Liver (tissue), 10 donors: ENCODE measurements at places on chromosomes 12 and 14.

DNA sequence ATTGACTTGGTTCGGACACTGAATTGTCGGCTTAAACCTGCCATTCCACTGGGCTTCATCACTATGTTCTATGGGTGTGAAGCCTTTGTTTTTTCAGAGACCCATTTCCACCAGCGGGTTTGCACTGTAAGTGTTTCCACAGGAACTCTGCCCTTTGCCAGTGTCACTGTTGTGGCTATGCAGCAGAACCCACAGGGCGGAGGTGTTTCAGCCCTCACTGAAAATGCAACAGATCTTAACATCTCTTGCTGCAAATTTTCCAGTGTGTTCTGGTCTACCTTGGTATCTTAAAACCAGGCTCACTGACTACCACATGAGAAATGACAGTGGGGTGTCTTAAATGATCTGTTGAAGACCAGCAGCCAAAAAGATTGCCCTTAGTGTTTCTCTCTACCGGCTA, 21.1 kb downstream of the PRKCH start:
- DNase-seq: no peak

DNA sequence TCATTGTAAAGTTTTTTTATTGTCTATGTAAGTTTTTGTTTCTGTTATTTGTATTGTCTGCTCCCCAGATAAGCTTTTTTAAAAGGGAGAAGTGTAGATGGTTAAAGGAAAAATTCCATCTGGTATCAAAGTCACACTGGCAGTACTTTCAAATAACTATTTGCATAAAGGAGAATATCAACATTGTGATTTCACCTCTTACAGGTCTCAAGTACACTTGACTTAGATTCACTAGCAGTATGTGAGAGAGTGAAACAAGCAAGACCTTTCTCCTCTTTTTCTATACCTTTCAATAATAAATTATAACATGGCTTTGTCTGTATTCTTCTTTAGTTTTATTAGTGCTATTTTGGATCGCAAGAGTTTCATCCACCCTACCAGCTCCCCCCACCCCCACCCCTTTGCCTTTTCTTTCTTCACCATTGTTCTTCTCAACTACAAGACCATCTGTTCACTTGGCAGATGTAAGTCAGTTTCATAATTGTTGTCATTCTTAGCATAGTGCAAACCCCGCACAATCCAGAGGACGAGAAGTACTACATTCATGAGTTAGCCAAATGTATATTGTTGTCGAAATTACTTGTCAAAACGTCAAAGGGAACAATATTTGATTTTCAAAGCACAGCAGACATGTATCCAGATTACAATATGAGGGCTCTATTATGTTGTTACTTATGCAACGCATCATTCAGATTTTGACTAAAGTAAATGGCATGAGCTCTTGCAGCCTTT, 602.7 kb upstream of the FLRT2 start:
- no peak for DNase-seq

DNA sequence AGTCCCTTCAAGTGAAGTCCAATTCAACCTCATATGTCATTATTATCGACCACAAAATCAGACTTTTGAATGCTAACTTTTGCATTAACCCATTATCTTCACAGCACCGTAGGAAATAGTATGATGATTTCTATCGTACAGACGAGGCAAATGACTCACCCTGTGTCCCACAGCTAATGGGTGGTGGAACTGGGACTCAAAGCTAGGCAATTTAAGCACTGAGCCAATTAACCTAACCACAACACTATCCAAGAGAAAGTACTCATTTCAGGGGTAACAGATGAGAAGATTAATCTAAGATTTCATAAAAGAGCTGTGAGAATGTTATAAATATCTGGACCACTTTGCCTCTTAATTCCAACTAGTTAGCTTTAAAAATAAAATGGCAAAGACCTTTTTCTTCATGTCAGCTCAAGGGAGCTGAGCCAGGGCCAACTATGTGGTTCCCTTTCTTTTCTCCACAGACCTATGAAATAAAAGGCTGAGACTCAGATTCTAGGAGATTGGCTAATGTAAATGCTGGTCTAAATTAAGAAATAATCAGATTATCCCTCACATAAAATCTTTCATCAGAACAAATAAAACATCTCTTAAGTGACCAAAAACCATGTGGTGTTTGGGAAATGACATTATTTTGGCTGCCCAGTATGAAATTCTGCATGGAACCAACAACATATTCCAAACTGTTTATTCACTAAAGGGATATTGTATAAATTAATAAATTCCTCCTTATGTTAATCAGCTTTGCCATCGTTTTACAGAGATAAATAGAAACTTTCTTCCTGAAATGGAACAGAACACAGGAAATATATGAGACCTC, 4.9 kb downstream of the PTGER2 start:
- DNase-seq: no peak

GRCh38 chr12:117144599-117144998, 45.4 kb upstream of the TESC start:
- no peak for DNase-seq

DNA sequence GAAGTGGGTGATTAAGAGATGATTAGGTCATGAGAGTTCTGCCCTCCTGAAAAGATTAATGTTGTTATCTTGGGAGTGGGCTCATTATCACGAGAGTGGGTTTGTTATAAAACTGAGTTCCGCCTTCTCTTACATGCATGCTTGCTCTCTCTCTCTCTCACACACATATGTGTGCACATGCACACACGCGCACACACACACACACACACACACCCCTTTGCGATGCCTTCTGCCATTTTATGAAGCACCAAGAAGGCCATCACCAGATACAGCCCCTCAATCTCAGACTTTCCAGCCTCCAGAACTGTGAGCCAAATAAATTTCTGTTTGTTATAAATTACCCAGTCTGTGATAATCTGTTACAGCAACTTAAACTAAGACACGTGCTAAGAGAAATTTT, 5.7 kb upstream of the SLC41A2 start:
- no peak for DNase-seq

DNA sequence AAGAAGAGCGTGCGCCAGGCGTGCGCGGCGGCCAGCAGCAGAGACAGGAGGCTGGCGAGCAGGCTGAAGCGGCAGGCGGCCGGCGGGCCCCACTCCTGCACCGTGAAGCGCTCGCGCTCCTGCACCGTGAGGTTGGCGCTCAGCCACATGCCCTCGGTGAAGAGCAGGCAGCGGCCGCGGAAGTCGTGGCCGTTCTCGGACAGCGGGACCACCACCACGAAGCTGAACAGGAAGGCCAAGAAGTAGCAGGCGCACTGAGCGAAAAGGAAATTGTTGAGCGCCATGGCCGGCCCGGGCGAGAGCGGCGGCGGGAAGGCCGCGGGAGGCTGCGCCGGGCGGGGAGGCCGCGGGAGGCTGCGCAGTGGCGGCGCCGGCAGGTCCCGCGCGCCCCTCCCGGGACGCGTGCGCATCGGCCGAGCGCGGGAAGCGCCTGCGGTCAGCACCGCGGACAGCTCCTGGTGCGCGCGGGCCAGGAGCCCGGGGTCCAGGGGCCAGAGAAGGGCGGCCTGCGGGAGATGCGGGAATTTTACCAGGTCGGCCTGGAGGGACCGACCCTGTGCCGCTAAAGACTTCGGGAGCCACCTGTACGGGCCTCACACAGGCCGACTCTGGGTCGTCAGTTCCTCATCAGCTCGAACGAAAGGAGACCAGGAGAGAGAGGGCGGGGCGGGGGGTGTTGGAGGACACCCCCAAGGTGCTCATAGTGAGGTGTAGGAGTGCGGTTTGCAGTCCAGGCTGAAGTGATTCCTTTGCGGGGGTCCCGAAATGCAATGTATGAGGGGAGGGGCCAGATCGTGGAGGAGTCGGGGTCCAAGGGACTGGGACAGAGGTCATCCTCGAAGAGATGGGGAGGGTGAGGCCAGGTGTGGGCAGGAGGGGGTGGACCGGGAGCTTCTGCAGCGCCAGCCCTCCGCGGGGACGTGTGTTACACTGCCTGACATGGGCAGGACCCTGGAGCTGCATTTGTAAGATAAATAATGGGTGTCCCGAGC, at the start of gene TMEM179:
TMEM179 (minus strand) TSS at position 315 of the 992 bp plus-strand sequence; CDS start at position 284, 31 bp downstream.
- DNase-seq: no peak

DNA sequence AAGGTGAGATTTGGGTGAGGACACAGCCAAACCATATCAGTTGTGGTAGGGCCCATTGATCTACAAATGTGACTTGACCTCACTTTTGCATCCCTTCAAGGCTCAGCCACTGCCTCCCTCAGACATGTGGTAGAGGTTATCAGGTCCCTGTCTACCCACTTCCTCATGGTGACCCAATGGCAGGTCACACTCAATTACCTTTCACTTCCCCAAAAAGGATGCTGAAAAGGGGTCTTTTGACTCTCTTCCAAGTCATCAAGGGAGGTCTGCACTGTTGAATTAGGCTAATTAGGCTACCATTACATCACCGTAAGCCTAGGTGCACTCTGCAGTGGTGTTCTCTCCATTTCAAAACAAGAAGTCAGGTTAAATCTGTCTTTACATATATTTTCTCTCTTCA, 22.6 kb upstream of the DRAM1 start:
- no peak for DNase-seq

GRCh38 chr12:48451372-48451771, 21.0 kb upstream of the ANP32D start:
- DNase-seq: no peak

- no peak for DNase-seq
These were observed 102.5 kb downstream of the ZFP36L1 start for GRCh38 chr14:68690089-68690958.

DNA sequence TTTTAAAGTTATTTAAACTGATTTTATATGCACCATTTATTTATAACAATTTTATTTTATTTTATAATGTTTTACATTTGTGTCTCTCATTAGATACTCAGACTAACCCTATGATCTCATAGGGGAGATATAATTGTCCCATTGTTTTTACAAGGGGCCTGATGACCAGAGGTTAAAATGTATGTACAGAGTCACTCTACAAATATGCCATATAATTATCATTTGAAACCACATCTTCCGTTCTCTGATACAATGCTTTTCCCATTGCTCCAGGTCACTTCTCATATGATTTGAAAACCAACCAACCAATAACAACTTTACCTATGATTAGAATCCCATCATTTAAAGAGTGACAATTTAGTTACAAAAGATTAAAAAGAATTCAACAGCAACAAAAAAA, 137.8 kb downstream of the GPHN start:
- no peak for DNase-seq

DNA sequence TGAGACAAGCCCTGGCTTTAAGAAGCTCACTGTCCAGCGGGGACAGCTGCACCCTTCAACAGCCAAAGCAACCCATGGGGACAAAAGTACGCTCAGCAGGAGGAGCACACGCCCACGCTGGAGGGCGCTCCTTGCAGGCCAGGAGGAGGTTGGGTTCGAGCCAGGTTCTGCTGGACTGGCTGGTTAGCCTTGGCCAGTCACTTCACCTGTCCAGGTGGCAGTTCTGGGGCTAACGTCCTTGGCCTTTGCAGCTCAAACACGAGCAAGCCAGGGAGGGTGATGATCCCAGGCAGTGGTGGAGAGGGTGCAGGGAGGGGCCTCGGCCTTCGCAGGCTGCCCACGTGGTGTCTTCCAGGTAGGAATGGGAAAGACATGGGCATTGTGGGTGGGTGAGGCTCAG, 13.1 kb downstream of the CHGA start:
- DNase-seq: no peak

DNA sequence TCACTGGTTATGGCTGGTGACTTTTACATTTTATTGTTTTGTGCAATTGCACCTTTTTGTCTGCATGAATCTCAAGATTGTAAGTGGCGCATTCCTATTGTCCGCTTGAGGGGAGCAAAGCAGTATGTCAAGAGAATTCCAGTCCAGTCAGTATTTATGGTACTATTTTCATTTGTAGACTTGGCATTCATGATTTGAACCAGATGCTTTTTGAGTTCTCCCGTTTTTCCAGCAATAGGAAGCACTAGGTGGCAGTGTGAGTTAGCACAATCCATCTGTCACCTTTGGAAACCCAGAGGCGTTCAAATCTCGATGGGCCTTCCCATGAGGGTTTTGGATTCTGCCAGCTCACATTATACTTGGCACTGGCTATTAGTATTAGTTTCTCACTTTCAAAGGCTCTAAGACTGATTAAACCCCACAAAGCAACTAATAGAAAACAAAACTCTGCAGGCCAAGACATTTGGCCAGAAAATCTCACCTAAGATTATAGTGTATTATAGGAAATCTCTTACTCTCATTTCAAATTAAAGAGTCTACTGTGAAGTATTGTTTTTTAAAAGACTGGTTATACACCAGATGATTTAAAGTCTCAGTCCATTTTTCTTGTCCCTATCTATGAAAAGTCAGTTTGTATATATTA, 2.2 kb downstream of the DACT1 start:
- no peak for DNase-seq

DNA sequence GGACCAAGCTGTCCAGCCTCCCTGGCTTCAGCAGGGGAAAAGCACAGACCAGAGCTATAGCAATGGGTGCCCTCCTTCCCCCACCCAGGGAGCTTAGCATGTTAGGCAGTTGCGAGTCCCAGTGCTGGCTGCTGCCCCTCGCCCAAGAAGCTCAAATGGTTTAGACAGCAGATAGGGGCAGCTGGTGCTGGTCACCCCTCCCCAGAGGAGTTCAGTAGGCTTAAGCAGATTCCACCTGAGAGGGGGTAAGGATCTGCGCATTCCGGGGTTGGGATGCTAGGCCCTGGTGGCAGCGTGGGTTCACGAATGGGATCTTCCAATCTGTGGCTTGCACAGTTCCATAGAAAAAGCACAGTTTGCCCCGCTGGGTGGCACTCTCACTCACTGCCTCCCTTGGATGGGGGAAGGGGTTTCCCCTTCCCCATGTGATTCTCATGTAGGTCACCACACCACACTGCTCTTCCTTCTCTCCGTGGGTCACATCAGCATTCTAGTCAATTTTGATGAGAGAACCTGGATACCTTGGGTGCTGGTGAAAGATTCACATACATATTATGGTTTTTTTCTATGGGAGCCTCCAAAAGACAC, 665.6 kb downstream of the C12orf50 start:
- no peak for DNase-seq

- DNase-seq: no peak
These were observed 149.4 kb upstream of the PLEKHG7 start for GRCh38 chr12:92553389-92553788.

DNA sequence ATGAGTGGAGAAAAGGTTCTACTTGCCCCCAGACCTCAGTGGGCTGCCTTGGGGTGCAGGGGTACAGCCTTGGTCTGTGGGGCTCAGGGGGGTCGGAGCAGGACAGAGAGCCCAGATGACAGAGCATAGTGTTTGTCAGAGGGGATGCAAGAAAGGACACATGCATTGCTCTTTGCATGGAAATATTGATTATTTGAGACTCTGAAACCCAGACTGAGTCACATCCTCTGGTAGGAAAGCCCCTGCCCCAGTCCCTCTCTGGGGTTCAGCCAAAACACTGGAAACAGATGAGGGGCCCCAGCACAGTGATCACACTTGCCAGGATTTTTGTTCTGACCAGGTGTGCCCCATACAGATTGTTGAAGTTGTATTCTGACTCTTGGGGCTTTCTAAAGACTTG, 1094.4 kb downstream of the BCL11B start:
- DNase-seq: no peak

DNA sequence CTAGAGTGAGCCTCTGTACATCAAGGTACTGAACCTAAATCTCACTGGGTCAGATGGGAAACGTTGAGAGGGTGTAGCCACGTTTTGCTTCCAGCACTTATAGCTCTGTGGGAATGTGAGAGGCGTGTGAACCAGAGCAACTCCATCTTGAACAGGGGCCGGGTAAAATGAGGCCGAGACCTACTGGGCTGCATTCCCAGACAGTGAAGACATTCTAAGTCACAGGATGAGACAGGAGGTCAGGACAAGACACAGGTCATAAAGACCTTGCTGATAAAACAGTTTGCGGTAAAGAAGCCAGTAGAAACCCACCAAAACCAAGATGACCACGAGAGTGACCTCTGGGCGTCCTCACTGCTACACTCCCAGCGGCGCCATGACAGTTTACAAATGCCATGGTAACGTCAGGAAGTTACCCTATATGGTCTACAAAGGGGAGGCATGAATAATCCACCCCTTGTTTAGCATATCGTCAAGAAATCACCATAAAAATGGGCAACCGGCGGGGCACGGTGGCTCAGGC, 63.4 kb upstream of the NCOR2 start:
- DNase-seq: no peak
